SHP77 treated with DMSO at 0.1 percent for 48 hours (cell line): ENCODE measurements at places on chromosomes 3 and 15.

DNA sequence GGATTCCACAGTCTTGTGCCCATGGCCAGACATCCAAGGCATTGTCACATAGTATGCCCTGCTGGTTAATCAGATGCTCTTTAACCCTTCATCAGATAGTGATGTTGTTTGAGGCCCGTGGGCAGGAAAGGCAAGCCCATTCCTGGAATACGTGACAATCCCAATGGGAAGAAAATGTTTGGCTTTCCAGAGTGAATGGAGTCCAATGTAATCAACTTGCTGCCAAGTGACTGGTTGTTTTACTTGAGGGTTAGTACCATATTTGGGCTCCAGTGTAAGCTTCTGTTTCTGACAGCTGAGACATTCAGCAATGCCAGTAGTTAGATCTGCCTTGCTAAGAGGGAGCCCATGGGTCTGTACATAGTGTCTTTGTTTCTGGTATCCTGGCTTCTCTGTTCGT lies 31.3 kb downstream of the RPL39L start:
- DNase-seq, result no peak

GRCh38 chr15:91456251-91456718 lies 356.2 kb downstream of the SV2B start:
- DNase-seq, result no peak

GRCh38 chr15:81286621-81287121 lies 37.3 kb downstream of the STARD5 start:
- DNase-seq, result no peak

DNA sequence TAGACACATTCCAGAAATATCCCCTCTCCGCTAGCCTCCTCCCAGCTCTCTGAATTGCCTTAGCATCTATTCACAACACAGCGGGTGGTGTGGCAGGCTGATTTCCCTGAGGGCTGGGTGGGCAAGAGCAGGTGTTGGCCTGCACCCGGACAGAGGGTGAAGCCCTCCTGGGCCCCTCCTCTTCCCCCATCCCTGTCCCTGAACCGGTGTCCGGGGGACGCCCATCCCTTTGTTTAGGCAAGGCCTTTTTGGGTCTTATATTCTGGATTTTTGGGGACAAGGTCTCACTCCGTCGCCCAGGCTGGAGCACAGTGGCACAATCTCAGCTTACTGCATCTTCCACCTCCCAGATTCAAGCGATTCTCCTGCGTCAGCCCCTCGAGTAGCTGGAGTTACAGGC lies 55.2 kb upstream of the KLHL25 start:
- no peak for DNase-seq

DNA sequence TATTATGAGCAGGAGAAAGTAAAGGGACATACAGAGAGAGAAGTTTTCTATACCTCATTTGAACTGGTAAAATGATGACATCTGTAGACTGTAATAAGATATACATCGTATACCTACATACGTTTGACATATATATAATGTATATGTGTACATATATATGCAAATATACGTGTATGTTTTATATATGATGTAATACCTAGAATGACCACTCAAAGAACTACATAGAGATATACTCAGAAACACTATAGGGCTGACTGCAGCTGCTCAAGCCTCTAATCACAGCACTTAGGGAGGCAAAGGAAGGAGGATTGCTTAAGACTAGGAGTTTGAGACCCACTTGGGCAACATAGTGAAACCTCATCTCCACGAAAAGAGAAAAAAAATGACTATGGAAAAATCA lies 48.5 kb upstream of the MCTP2 start:
- DNase-seq, result no peak

DNA sequence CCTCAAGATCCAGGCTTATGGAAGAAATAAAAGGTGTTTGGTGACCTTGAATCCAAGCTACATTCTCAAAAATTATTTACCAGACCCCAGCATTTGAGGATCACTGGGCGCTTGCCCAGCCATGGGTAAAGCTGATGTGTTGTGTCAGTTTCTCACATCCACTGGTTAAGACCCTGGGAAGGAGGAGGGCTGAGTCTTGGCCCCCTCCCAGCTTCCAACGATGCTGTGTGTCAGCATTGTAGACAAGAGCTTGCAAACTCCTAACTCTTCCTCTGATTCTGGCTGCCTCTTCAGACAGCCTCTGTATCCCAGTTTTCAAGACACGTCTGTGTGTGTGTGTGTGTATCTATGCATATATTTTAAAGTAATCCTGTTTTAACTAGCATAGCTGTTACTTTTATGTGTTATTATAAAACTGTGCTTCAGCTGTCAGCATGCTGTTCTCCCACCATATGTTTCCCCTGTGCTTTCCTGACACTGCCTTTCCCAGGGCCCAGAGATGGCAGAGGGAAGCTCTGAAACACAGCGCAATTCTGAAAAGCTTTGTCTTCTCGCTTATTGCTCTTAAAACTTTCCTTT lies 157.3 kb upstream of the LRRN1 start:
- no peak for DNase-seq

DNA sequence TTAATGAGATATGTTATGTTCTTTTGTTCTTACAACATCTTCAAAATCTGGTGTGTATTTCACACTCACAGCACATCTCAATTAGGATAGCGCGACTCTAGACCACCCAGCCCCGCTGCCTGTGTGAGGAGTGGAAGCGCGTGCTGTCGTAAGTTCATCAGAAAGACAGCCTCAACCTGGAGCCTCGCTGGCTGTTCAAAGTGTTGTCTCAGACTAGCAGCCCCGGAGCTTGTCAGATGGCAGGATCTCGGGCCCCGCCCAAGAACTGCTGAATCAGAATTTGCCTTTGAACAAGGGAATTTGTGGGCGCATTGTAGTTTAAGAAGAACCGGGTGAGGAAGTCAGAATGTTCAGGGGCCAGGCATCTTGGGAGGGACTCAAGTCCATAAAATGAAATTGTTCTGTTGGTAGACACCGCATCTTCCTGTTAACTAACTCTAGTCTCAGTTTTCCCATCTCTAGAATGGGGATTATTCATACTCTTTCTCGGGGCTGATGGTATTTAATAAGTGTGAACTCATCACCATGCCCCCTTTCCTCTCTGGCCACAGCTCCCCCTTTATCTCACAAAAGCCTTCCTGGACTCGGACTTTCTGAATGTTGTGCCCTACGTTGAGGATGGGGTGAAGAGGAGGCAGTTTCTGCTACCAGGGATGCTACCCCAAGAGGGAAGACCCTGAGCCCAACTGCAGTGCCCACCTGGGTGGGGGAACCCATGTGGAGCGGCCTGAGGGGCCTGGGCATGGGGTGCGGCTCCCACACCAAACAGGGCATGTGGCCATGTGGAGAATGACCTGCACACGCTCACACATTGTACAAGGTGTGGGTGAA lies 40.4 kb downstream of the BHLHE40 start:
- no peak for DNase-seq
